ENCODE measurements at places on chromosomes 7 and 10.

- DNase-seq: no peak
These were observed 123.6 kb downstream of the EMX2 start for GRCh38 chr10:117666166-117666565.

- no peak for DNase-seq
These were observed 17.0 kb downstream of the ZDHHC6 start for GRCh38 chr10:112429654-112430230.

DNA sequence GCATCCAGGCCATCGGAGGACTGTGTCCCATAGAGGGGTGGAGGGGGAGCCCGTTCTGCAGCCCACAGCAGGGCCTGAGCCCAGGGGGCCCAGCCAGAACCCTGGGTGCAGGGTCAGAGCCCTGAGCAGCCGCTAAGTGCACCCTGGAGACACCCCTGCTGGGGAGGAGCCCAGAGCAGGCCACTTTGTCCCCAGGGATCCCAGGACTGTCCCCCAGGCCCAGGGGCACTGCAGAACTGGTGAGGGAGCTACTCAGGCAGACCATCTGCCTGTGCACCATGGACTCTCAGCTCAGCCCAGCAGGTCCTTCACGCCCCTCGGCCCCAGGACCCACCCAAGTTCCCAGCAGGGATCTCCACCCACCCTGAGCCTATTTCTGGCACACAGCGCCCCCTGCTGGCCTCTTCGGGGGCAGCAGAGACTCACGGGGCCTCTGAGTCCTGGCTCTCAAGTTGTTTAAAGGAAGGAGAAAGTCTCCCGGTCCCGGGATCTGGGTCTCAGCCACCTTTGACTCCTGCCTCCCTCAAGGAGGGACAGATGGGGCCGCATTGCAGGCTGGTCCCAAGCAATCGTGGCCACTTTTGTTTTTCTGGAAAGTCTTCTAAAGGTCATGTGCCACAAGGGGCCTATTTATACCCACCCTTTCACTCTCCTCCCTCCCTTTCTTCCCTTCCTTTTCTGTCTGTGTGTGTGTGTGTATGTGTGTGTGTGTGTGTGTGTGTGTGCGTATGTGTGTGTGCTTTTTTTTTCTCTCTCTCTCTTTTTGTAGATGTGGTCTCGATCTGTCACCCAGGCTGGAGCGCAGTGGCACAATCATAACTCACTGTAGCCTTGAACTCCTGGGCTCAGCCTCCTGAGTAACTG lies 90.3 kb downstream of the MYL10 start:
- DNase-seq: peak; percentile 16

- DNase-seq: no peak
These were observed 79.0 kb upstream of the SEMA3C start for GRCh38 chr7:80997841-80998240.

- no peak for DNase-seq
These were observed 72.0 kb upstream of the BTBD16 start for GRCh38 chr10:122199070-122199469.

DNA sequence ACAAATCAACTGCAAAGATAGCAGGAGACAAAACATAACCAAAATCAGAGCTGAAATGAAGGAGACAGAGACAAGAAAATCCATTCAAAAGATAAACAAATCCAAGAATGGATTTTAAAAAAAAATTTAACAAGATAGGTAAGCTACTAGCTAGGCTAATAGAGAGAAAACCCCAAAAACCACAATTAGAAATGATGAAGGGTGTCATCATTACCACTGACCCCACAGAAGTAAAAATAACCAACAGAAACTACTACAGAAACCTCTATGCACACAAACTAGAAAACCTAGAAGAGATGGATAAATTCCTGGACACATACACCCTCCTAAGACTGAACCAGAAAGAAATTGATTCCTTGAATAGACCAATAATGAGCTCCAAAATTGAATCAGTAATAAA lies 117.6 kb downstream of the DNAJC1 start:
- no peak for DNase-seq

GRCh38 chr7:159218170-159218569 lies 73.5 kb upstream of the VIPR2 start:
- DNase-seq: no peak

GRCh38 chr10:90787393-90788198 lies 70.2 kb downstream of the HTR7 start:
- DNase-seq: peak; percentile 6

GRCh38 chr10:132468651-132469050 lies 68.9 kb upstream of the INPP5A start:
- DNase-seq: no peak
